ENCODE measurements at places on chromosomes 1 and 21.

DNA sequence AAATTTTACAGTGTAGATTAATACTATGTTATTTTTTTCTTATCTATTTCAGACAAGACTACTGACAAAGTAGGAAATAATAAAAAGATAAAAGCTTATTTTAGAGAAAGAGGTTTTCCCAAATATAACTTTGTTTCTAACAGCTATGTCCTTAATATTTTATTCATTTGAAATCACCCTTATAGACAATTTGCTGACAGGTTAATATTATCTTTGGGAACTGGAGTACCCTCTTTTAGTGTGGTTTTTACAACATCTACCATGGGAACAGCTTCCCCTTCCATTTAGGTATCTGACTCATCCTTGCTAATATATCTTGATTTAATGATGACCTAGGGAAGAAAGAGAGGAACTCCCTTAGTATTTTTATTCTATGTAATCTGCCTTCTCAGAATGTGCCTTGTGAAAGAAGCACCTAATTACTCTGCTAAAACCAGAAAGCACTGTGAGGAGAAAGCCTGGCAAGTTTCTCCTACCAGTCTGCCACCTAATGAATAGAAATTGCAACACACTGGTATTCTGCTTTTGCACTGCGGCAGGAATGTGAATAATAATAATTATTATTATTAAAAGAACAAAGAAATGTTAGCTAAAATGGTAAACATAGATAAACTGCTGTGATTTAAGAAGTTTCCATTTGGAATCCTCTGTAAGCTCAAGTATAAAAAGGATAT is 192.8 kb downstream of the PDE4B start:
- DNase-seq: no peak

- no peak for DNase-seq
These were observed 127.8 kb upstream of the GREM2 start for GRCh38 chr1:240739754-240740153.

- DNase-seq: no peak
These were observed 151.6 kb downstream of the CNIH3 start for GRCh38 chr1:224767676-224768075.

DNA sequence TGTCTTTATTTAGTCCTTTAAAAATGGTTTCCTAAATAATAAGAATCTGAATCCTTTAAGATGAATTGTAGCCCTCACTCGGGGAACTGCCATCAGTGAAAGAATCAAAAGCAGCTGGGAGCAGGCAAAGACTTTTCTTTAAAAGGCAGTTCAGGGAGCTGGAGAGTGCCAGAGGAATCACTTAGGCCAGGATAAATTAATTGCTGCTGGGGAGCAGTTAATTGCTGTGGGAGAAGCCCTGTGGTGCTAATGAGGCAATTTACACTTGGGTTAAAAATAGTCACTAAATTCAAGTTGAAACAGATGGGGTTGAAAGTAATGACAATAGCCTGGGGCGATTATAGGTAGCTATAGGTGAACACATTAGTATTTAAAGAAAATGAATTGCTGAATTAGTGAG is 38.7 kb upstream of the COL24A1 start:
- no peak for DNase-seq

GRCh38 chr1:219105893-219106292 is 67.8 kb upstream of the LYPLAL1 start:
- no peak for DNase-seq

DNA sequence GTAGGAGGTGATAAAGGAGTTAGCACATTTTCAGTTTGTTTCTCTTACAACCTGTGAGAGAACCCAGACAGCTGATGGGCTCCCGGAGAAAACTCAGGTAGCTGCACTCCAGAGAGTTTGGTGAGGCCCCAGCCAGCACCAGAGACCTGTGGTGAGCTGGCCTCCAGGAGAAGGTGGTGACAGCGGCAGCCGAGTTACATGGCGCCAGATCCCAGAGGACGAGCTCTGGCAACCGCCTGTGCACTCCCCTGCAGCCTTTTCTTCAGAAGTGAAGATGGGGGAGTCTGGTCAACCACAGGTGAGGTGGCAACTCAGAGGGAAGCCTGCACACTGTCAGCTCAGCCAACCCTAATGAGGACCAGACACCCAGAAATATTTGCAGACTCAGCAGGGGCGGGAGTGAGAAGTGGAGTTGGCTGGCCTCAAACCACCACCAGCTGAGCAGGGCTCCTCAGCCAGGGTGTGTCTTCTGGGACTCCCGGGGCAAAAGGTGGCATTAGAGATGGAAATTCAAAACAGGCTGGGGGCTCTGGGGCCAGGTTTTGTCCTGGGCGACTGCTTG is 209.7 kb downstream of the SETD4 start:
- no peak for DNase-seq

DNA sequence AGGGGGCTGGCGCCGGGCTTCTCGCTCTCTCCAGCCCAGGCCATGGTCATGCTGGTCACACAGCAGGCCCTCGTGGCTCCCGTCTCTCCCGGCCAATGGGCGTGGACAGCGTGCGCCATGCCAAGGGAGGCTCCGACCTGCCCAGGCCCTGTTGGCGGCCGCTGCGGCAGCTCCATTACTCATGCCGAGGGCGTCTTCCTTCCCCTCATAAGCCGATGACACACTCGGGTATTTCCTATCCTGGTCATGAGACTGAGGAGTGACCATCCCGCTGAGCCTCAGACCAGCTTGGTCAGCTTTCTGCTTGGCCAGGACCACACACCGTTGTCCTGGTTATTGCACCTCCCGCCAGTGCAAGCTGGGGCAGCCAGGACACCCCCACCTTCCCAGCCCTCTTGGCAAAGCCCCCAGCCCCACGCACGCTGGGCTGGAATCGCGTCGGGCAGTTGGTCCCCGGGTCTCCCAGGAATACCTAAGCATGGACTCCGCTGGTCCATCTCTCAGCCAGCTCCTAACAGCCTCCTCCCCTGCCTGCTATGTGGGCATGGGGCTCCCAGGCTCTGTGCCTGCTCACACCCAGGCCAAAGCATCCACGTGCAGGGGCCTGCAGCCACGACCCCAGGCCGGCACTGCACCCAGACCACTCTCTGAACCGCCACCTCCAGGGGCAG is 49.8 kb downstream of the ARHGEF16 start:
- DNase-seq: no peak

DNA sequence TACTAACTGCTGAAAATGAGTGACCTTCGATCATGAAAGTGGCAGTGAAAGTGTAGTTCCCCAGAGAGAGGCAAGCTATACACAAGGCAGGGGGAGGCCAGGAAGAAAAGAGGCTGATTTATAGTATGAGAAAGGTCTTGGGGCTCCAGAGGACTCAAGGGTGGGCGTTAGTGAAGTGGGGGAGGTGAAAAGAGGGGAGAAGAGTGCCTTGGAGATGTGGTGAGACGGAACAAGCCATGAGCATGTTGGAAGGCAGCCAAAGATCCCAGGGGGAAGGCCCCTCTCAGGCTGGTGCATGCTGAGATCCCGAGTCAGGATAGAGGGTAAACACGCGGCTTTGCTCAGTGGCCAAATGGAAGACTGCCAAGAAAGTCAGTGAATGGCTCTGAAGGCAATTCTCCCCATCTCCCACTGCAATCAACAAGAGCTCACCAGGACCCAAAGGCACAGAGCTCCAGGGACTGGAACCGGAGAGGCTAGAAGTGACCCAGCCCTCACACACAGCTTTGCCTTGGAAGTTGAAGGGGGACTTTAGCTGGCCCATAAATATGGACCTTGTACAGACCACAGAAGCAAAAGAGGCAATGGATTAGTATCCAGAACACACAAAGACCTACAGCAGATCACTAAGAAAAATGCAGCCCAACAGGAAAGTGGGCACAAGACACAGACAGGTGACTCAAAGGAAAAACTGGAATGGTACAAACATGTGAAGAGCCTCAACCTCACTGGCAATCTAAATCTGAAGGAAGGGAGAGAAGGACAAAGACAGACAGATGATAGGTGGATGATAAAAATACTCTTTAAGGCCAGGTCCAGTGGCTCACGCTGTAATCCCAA is 49.6 kb downstream of the HSF2BP start:
- DNase-seq: no peak

GRCh38 chr1:44316231-44316759 is 38.8 kb downstream of the ERI3 start:
- no peak for DNase-seq

- DNase-seq: no peak
These were observed 601.1 kb downstream of the USP25 start for GRCh38 chr21:16330908-16331268.

DNA sequence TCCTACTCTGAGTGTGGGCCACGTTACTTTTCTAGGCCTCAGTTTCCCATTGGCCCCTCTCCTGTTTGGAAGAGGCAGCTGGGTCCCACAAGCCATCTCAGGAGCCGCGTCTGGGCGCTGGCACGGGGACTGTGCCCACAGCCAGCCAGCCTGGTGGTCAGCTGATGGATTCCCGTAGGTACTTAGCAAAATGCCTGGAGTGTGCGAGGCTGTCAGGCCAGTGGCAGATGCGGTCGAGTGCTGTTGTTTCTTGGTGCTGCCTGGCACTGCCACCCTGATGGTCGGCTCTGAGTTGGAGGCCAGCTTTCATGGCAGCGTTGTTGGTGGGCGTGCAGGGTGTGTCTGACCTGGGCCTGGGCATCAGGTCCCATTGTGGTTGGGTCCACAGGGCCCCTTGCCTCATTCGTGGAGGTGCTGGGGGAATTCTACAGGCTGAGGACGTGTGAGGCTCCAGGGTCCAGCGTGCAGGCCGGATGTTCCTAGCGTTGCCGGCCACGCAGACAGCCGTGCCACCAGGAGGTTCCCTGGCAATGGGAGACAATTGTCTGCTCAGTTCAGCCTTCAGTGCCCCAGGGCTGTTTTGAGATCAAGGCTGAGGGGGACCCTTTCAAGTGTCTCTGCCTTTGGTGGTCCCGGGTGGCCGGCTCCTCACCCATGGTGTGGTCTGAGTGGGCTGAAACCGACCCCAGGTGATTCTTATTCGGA is 20.9 kb downstream of the SKI start:
- no peak for DNase-seq

DNA sequence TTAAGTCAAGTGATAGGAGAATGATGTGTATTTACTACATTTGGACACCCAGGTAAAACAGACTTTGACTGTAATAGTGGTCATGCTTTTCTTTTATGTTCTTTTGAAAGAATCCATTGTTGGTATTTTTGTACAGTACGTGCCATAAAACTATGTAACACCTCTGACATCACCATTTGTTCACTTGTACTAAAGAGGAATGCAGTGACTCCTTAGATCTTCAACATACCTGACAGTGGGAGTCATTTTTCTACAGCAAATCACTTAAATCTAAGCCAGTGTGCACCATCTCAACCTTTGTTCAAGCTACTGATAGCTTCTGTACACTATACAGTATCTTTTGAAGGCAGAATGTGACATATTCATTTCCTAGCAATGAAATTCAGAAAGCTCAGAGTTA is 6.3 kb upstream of the PLD5 start:
- DNase-seq: no peak

DNA sequence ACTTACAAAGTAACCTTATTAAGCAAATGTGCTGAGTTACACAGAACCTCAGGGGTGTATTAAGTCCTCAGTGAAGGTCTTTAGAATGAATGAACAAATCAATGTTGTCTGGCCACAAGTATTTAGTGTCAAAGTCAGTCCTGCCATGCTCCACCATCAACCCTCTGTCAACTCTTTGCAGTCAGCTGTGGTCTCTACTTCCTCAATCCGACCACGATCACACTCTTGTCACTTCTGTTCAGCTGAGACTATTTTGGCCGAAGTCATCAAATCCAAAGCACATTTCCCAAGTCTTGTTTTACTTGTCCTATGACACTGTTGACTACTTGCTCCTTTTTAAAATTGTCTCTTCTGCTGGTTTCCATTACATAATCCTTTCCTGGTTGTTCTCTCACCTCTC is 173.5 kb downstream of the ST6GALNAC5 start:
- no peak for DNase-seq

DNA sequence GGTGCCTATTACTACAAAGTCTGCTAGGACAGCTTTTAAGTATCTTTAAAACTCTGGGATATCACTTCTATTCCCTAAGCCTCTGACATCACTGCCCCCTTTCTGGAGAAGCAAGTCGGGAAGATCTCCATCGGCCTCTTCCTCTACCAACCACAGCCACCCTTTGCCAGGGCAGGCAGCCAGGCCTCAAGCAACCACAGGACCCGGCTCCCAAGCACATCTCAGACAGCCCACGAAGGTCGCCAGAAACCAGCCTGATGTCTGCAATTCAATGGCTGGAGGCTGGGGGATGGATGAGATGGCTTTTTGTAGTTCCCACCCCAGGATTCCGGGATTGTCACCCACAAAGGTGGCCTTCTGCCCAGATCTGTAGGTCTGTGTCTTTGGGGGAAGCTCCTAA is 70.7 kb downstream of the LGR6 start:
- DNase-seq: no peak

- DNase-seq: no peak
These were observed 8.7 kb downstream of the WNT3A start for GRCh38 chr1:228015276-228016180.

- DNase-seq: no peak
These were observed 559.0 kb upstream of the PLXNA2 start for GRCh38 chr1:208803011-208803811.

DNA sequence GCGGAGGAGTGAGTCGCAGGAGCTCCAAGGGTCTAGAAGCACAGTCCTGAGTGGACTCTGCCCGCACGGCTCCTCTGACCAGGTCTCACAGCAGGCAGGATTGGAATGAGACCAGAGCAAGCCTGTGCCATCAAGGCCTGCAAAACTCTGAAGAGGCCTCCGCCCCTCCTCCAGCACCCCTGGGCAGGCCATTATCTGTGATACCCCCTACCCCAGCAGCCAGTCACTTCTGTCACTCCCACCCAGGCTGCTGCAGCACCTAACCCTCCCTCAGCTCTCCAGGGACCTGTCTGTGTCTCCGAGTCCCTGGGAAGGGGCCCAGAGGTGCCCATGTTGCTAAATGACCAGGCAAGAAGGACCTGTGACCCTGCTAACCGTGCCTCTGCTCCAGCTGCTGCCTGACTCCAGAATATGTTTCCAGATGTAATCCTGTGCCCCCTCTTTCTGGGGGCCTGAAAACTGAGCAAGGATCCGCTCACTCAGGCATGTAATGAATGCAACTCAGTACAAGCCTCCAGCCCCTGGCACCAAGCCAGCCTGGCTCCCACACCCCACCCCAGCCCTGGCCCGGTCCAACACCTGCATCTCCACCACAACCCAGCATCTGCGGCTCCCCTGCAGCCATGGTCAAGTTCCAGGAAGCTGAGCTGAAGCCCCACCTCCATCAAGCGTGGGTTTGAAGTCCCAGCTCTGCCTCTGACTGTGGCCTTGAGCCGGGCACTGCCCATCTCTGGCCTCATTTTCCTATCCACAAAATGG is 22.1 kb upstream of the COL16A1 start:
- no peak for DNase-seq

DNA sequence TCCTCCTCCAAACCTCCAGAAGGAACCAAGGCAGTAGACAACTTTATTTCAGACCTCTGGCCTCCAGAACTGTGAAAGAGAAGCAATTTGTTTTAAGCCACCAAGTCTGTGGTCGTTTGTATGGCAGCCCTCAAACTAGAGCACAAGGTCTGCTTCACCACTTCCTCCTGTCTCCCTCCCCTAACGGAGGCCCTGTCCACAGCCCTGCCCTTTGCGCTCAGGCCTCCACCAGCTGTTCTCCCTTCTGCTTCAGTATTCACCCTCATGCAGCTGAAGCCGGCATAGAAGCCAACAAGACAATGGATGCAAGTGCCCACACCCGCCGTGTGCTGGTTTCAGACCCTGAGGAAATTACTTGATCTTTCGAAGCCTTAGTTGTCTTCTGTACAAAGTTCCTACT is 364.1 kb downstream of the HHAT start:
- no peak for DNase-seq

Data from activated naive CD4-positive, alpha-beta T cell treated with anti-CD3 and anti-CD28 coated beads, Interleukin-2, amount 50 U/mL, for 16 hours (primary cell).